Bronchus fibroblast of lung (primary cell): ENCODE measurements at places on chromosomes 5 and 9. TPM values are rescaled to one million over a fixed set of nuclear protein-coding genes. Genes with fewer than 3 reads are reported as not detected.

Gene SLC6A7
- not detected in 2 replicates for total RNA-seq

Gene OR1L4
- not detected in 2 replicates for total RNA-seq

Gene TLX3
- not detected in 2 replicates for total RNA-seq

Gene PCDHA9
- not detected in 2 replicates for total RNA-seq

Gene DNAI1
- not detected in 2 replicates for total RNA-seq

Gene PCDHB8
- not detected in 2 replicates for total RNA-seq

Gene SELENOP
- 19.9 and 30.4 TPM in 2 replicates for total RNA-seq

Gene DOLPP1
- 13.4 and 13.8 TPM in 2 replicates for total RNA-seq

Gene CBY3
- not detected in 2 replicates for total RNA-seq

Gene SLC34A1
- total RNA-seq, result not detected in 2 replicates

Gene C8G
- total RNA-seq, result not detected in 2 replicates

Gene DNM1
- 4.5 and 5.7 TPM in 2 replicates for total RNA-seq

Gene FCN2
- total RNA-seq, result not detected in 2 replicates

Gene PDE6A
- not detected in 2 replicates for total RNA-seq

Gene PCSK1
- total RNA-seq, result under 0.01 TPM in 1 of 2 replicates, not detected in the other

Gene FOXD1
- 18.3 and 19.5 TPM in 2 replicates for total RNA-seq

Gene PCDH12
- under 0.01 TPM in 1 of 2 replicates, not detected in the other for total RNA-seq

Gene DOLK
- 22.9 and 28.7 TPM in 2 replicates for total RNA-seq

Gene PCDHB4
- total RNA-seq, result not detected in 2 replicates

Gene OLFM1
- 0.17 TPM in 1 of 2 replicates, not detected in the other for total RNA-seq

Gene BTNL8
- total RNA-seq, result not detected in 2 replicates

Gene DMRTA1
- total RNA-seq, result 0.15 and 0.17 TPM in 2 replicates

Gene TXNDC8
- not detected in 2 replicates for total RNA-seq

Gene RNF183
- not detected in 2 replicates for total RNA-seq

Gene NR2F1
- total RNA-seq, result 77.4 and 95.8 TPM in 2 replicates

Gene PHF24
- total RNA-seq, result 0.17 and 0.74 TPM in 2 replicates

Gene OMD
- not detected in 2 replicates for total RNA-seq

Gene FAXDC2
- total RNA-seq, result 3.1 and 4.7 TPM in 2 replicates

Gene OXCT1
- total RNA-seq, result 29.7 and 32.1 TPM in 2 replicates

Gene SLC45A2
- total RNA-seq, result under 0.01 TPM in 1 of 2 replicates, not detected in the other

Gene GARIN3
- total RNA-seq, result not detected in 2 replicates

Gene ARID3C
- not detected in 2 replicates for total RNA-seq

Gene CAMK4
- total RNA-seq, result 8.6 and 9.9 TPM in 2 replicates

Gene NTNG2
- total RNA-seq, result under 0.01 and 0.15 TPM in 2 replicates

Gene QRFP
- not detected in 2 replicates for total RNA-seq

Gene UGT3A2
- total RNA-seq, result not detected in 2 replicates

Gene TJP2
- 57.2 and 70.9 TPM in 2 replicates for total RNA-seq
